ENCODE measurements at places on chromosomes 16 and 17.

DNA sequence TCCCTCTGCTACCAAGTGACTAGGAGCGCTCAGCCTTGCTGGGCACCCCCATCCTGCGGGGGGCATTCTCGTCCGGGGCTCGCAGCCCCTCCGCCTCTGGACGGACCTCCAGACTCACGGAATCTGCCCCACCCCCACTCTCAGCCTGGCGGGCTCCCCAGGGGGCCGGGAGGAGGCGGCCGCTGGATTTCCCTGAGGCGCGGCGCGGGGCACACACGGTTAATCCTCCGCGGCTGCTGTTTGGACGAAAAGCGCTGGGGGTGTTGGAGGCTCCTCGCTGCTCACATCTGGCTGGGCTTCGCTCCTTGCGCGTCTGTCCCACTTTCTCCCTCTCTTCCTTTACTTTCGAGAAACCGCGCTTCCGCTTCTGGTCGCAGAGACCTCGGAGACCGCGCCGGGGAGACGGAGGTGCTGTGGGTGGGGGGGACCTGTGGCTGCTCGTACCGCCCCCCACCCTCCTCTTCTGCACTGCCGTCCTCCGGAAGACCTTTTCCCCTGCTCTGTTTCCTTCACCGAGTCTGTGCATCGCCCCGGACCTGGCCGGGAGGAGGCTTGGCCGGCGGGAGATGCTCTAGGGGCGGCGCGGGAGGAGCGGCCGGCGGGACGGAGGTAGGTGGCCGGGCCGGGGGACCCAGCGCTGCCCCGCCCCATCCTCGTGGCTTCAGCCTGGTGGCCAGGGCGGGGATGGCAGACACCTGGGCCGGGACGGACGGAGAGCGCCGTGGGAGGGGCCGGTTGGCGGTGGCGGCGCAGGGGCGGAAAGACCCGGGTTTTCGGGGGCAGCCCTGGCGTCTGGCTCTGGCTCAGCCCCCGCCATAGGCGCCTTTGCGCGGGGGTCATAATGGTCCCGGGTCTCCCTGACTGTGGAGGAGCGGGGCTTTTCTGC lies at the start of gene C1QTNF1:
C1QTNF1 (plus strand) TSS at position 284 of the 886 bp plus-strand sequence. CDS start 19,800 bp downstream, outside the sequence.
- DNase-seq: peak; percentile 39

GRCh38 chr17:37043201-37043600 lies 94.4 kb downstream of the AATF start:
- no peak for DNase-seq

GRCh38 chr16:73196670-73197069 lies 148.7 kb upstream of the ZFHX3 start:
- DNase-seq: peak; percentile 40

- peak; percentile 24 for DNase-seq
Observed at GRCh38 chr16:51592535-51593300, 441.6 kb upstream of the SALL1 start.

GRCh38 chr17:15890279-15890892 lies 54.5 kb upstream of the ADORA2B start:
- DNase-seq: no peak

DNA sequence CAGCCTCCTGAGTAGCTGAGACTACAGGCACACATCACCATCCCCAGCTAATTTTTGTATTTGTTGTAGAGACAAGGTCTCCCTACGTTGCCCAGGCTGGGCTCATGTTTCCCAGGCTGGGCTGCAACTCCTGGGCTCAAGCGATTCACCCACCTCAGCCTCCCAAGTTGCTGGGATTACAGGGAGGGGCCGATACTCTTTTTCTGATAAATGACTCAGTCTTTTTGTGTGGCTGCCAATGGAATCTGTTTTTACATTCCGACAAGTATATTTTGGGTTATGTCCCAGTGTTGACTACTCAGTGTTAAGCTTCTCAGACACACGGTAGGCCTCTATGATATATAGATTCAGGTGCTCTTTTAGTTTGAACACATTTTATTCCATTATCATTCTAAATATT lies 58.1 kb downstream of the SLFN11 start:
- no peak for DNase-seq

DNA sequence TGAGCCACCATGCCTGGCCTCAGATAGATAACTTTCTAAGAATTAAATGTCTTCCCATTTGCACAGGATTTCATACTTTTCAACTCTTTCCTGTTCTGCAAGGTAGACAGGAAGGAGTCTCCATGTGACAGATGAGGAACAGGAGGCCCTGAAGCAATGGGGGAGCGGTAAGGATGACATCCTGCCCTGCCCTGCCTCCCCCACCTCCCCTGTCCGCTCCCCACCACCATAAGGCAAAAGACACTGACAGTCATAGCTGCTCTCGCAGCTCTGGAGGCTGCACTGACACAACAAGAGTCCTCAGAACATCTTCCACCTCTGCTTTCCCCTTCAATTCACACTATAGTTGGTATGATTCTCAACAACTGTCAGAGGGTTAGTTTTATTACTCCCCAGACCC lies 9.7 kb downstream of the CENPV start:
- DNase-seq: no peak

GRCh38 chr17:75468291-75468754 lies 11.9 kb downstream of the TMEM94 start:
- DNase-seq: no peak

DNA sequence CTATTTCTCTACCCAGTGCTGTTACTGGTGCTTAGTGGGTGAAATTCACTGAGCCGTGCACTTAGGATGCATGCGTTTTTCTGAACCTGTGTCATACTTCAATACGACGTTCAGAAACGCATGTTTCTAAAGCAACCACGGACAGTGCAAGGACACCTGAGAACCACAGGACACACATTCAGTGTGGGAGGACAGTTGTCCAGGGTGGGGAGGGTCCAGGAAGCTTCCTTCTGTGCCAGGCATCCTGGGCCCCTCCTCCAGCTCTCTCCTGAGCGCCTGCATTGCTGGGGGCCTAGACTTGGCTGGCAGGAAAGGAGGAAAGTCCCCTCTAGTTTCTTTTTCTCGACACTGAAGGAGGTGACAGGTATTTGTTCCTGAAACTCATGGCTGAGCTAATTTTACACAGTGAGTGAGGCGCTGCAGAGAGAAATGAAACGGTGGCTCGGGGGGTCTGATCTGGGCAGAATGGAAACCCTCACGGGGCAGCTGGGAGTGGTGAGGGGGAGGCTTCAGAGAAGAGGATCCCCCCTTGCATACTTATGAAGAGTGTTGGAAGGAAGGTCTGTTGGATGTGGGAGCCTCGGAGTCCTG lies 89.9 kb downstream of the IRF8 start:
- DNase-seq: no peak

GRCh38 chr16:78519896-78520295 lies 420.4 kb downstream of the WWOX start:
- no peak for DNase-seq

DNA sequence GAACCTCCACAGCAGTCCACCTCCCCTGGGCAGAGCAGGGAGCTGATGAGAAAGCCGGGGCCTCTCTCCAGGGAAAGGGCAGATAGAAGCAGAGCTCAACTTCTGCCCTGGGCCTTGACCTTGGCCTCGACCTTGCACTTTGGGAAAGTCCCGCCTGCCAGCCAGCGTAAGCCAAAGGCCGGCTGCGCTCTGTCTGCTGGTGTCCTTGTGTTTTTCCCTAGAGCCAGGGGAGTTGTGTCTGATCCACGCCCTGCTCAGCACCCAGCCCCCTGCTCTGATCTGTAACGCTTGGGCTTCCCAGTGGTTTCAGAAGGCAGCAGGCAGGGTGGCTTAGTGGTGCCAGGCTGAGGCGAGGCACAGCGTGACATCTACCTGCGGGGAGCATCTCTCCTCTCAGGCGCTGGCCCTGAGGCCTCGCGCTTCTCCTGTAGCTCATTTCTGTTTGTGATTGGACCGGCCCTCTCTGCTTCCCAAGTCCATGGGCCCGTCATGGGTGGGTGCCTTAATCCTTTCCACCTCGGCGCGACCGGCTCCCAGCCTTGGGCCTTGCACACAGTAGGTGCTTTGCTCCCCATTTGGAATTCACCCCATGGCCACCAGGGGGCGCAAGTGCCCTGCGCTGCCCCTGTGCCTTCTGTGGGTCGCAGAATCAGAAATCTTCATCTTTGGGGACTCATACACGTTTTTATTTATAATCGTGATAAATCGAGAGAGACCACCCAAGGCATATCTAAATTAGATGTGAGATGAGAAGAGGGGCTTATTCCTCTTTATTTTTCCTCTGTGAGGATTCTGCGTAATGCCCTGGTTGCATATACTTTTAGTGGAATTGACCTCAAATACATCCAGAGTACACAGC lies 24.2 kb downstream of the SGSH start:
- DNase-seq: no peak

GRCh38 chr17:48869821-48870318 lies 22.7 kb upstream of the ATP5MC1 start:
- DNase-seq: no peak

- no peak for DNase-seq
Observed at GRCh38 chr17:81690549-81690948, 6.7 kb downstream of the HGS start.

GRCh38 chr16:4525634-4526277 lies 12.8 kb downstream of the CDIP1 start:
- DNase-seq: no peak

- DNase-seq: no peak
Observed at GRCh38 chr16:57361404-57361803, 2.8 kb downstream of the CCL22 start.

GRCh38 chr17:63774141-63774968 lies at the start of gene DDX42:
Gene DDX42, plus strand, starts transcription at chr17:63774170. Its CDS starts 12,880 bp downstream, at chr17:63787050.
- peak; percentile 24 for DNase-seq

DNA sequence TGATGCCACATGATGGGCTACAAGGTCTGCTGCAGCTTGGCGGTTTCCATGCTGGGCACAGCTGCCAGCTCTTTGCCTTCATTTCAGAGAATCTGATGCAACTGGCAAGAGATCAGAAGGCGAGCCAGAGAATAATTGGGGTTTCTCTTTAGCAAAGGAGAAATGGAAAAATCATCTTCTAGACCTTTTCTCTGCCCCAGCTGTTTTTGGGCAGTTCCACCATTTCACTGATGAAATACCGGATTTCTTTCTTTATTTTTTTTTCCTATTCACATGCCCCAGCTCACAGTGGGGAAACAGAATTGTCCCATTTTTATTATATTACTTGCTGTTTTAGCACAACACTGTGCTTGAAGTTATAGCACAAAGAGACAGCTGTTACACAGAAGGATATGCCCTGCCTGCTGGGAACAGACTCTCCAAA lies 439.3 kb upstream of the GOT2 start:
- DNase-seq: peak; percentile 1

DNA sequence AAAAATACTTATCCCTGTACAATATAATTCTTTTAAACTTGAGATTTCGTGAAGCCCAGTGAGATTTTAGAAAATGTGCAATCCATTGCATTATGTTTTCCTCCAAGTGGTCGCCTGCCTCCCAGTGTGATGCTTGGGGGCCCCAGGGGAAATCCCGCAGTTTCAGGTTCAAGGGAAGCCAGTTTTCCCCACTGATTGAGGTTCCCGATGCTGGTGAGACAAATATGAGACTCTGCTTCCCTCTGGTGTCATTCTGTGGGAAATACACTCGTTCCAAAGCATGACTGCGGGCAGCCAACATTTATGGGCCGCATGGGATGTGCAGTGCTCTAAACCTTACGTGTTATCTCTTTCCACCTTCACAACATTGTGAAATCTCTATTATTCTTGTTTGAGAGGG lies 200.8 kb downstream of the PRKCB start:
- DNase-seq: peak; percentile 40

- DNase-seq: no peak
Observed at GRCh38 chr17:67019809-67020208, 24.5 kb upstream of the CACNG1 start.

- DNase-seq: peak; percentile 78
Observed at GRCh38 chr17:79991140-79991923, 44.3 kb downstream of the TBC1D16 start.

DNA sequence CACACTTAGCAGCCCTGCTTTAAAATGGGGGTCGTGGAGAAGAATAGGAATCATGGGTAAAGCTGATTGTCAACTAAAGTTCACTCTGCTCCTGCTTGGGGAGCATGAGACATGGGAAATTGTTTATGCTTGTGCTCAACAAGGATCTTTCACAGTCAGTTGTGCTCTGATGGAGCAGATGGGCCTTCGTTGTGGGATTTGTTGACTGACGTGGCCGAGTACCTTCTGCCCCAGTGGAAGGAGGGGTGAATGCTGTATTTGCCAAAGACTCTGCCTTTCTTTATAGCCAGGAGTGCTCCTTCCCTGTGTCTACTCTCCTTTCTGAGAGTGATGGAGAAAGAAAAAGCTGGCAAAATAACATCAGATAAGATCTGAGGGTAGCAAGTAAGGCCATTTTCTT lies 11.4 kb downstream of the ARSG start:
- DNase-seq: no peak

GRCh38 chr17:31486351-31487062 lies 95.0 kb downstream of the RAB11FIP4 start:
- DNase-seq: no peak

- no peak for DNase-seq
Observed at GRCh38 chr16:3829631-3830536, 50.6 kb downstream of the CREBBP start.

DNA sequence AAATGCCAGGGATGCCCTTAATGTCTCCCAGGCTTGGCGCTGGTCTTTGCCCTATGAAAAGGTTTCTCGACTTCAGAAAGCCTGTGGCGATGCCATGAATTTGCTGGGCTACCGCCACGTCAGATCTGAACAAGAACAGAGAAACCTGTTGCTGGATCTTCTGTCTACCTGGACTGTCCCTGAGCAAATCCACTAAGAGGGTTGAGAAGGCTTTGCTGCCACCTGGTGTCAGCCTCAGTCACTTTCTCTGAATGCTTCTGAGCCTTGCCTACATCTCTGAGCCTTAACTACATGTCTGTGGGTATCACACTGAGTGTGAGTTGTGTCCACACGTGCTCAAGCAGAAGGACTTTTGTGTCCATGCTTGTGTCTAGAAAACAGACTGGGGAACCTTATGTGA lies 11.4 kb downstream of the CHST4 start:
- peak; percentile 7 for DNase-seq

DNA sequence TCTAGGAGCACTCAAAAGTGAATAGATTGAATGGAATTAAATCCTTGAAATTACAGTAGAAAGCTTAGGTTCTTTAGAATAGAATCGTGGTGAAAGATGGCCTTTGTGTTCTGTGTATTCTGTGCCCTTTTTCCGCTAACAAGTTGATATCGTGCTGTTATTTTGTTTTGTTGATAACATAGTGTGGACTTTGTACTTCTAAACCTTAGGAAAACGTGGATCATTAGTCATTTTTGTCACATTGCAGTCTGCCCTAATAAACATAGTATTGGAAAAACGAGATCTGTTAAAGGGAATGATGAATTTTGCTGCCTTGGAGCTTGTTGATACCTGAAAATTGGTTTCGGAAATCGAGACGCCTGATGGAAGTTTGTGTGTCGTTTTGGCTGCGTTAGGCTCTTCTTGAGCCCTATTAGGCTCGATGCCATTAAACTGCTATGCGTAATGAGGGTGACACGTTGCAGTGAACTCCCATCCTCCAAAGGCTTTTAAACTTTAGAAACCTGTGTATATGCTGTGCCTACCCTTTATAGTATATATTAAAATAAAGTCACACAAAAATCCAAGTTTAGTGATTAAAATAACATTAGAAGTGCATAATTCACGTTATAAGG lies 145.7 kb downstream of the PRKCA start:
- DNase-seq: no peak

GRCh38 chr17:80559825-80560251 lies 15.2 kb downstream of the RPTOR start:
- no peak for DNase-seq

- DNase-seq: no peak
Observed at GRCh38 chr16:58882292-58882691, 148.2 kb upstream of the GOT2 start.
